ENCODE measurements at places on chromosomes 6 and 20.

DNA sequence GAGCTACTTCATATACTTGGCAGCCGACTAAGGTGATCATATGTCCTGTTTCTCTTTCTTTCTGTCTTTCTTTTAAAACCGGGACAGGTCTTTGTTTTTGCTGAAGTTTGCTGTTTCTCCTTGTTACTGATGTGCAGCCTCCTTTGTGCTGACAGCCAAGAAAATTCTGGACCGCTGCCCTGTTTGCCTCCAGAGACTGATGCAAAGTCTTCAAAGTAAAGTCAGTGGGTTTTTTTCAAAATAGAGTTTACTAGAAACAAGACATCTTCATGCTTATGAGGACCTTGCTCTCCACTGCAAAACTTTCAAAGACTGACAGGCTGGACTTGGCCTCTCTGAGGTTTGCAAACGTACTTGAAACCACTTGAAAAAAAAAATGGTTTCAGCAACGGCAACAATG lies 510.5 kb upstream of the MAP3K7 start:
- DNase-seq = no peak

- DNase-seq = no peak
Observed at GRCh38 chr20:2708073-2708415, 15.5 kb downstream of the EBF4 start.

DNA sequence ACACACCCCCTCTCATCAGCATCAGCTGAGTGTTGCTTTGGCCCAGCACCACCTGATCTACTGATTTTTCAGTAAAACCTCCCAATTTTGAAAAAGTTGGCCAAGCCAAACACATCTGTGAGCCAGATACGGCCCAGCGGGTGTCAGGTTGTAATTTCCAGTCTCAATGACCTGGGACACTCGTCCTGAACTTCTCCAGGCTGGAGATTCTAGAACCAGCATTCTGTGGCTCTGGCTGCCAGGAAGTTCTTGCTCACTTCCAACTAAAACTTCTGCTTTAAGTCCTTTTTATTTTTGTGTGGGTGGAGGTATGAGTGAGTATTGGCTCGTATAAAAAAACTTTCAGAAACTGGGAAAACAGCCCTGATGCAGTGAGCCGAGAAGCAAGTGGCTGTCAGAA lies 5.1 kb downstream of the KIAA1755 start:
- no peak for DNase-seq

DNA sequence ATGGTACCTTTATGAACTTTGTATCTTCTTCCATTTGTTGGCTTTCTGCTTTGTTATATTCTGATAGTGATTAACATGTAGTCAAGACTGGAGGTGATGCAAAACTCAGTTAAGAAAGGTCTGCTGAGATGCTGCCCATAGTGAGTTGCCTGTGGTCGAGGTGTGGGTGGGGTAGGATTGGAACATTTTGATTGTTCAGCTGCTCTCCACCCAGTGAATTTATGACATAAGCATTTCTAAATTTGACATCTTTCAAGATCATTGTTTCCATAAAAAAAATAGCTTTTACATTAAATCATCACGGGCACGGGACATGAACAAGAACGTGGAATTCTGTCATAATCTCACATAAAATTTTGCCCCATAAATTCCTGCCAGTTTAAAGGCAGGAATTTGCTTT lies 146.6 kb upstream of the POU3F2 start:
- no peak for DNase-seq

DNA sequence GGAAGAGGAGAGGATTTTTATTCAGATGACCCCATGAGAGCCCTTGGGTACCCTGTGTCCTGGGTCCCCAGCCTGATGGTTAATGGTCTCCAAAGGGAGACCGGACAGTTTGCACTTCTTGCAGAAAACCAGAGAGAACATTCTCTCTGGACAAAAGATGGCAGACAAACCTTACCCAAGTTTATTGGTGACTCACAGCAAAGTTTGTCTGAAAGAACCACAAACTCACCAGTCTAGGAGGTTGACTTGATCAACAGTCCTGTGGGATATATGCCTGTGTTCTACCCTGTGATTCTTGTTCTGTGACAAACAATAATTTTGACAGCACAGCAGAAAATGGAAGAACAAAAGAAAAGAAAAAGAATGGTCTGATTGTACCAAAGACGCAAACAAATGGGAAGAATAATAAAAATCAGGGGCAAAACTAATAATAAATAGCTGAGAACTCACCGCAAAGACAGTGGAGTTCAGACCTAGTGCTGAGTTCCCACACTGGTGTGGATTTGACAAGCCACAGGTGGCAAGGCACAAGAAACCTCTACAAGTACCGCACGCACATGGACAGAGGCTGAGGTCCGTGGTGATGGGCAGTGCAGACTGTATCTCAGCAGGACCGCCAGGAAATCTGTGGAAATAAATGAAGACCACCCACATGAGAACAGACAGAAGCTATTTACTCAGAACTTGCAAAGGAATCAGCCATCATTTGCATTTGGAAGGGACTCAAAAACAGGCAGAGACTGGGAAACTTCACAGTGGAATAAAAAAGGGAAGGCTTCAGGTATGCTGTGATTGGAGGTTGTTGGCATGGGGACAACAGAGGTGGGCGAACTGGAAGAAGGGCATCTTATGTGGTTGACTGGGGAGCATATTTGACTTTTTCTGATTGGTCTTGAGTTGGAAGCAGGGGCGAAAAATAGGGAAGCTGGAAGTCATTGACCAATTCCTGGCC lies 246.3 kb upstream of the RNF24 start:
- DNase-seq = no peak

DNA sequence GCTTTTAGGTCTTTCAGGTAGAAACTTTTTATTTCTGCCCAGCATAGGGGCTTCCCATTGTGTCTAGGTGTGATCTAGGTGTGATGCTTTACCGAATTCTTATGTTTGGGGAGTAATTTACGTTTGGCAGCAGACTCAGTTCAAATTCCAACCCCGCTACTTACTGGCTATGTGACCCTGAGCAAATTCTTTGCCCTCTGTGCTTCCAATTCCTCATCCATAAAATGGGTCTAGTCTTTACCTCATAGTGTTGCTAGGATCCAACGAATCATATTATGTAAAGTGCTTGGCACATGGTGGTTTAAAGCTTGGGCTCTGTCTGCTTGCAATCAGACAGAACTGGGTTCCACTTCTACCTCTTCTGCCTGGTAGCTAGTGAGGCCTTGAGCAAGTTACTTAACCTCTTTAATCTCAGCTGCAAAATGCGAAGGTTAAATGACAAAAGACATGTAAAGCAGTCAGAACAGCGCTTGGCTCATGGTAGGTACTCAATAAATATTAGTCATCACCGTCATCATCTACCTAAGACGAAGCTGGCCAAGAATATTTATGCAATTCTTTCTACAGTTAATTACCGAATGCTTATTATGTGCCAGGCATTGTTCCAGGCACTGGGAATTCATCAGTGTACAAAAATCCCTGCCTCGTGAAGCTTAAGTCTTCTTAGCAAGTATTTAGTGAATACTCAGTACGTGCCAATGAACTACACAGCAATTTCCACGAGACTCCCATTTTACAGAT lies 1.0 kb downstream of the NSFL1C start:
- no peak for DNase-seq

DNA sequence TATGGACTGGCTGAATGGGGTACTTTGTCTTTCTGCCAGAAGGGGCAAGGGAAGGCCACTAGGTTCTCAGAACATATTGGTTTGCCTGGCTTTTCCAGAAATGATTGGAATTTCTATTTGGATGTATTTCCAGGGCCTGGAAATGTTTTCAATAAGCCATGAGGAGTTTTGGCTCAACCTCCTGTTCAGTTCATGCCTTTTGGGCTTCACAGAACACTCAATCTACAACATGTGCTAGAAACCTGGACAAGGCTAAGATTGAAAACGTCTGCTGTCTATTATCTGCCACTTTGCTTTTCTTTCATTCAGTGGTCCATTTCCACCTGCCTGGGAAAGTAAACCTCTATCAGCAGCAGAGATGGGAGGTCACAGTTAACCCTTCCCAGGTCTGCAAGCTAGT lies 793.4 kb downstream of the TENT5A start:
- DNase-seq = no peak

- no peak for DNase-seq
Observed at GRCh38 chr20:9072861-9073500, 4.1 kb downstream of the PLCB4 start.
